Naive thymus-derived CD4-positive, alpha-beta T cell (primary cell): ENCODE measurements at places on chromosomes 7 and 10.

DNA sequence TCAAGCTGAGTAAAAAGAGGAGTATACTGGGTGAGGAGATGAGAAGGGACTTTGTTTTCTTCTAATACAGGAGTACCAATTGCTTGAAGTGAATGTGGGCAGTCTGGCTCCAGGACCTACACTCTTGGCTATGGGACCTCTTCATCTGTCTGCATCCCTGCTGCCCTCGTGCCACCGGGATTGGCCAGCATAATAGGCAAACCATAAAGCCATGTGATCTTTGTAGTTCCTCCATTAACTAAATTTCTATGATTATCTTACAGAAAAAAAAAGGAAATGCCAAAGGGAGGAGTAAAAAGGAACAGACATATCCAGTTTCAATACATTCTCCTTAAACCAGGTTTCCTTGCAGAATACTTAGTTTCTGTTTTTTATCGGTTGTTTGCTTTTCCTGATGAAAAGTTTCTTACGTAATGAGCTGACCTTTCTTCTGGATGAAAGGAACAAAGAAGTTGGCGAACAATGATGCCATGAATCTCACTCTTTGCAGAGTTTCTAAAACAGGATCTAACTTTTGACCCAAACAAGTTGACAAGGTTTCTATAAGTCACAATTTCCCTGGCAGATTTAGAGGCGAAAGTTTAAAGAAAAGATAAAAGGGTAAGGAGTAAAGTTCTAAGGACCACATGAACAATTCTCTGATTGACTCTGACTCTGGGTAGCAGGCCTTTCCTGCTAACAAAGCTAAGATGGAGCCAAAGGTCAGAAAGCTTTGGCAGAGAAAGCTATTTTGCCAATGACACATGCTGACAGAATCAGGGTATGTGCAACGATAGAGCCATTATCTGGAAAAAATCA is 54.1 kb downstream of the LAMB1 start:
- no peaks in the 10 kb centered on the region for H3K27me3 ChIP-seq
- DNase-seq = no peak
- no peak overlapping the region for H3K4me3 ChIP-seq
- H3K4me1 ChIP-seq = no peaks in the 10 kb centered on the region

DNA sequence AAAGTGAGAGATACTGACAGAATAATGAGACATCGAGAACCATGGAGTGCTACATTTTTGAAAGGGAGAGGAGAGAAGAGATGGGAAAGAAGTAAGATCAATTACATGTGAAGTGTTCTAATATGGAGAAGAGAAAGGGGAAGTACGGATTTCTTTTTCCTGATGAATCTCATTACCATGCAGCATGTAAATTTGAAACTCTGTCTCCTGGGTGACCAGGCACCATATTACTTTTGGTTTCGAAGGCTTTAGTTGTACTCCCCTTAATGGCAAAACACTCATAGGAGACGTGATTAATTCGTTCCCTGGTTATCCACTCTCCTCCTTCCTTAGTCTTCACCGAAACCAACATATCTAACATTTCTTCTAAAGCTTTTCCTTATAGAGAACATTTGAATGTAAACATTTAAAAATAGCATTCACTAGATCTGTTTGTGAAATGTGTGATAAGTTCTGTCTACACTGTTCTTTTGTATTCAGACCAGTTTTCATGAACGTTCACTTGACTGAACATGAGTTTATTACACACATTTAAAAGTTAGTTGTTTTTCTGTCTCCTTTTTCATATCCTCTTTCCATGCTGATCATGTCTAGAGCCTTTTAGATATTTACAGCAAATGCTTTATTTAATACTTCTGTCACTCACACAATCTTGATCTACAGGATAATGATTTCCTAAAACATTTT is 80.2 kb upstream of the MSRB2 start:
- H3K36me3 ChIP-seq = no peaks in the 10 kb centered on the region
- DNase-seq = no peak
- H3K27me3 ChIP-seq = no peaks in the 10 kb centered on the region
- no peak overlapping the region for H3K27ac ChIP-seq

DNA sequence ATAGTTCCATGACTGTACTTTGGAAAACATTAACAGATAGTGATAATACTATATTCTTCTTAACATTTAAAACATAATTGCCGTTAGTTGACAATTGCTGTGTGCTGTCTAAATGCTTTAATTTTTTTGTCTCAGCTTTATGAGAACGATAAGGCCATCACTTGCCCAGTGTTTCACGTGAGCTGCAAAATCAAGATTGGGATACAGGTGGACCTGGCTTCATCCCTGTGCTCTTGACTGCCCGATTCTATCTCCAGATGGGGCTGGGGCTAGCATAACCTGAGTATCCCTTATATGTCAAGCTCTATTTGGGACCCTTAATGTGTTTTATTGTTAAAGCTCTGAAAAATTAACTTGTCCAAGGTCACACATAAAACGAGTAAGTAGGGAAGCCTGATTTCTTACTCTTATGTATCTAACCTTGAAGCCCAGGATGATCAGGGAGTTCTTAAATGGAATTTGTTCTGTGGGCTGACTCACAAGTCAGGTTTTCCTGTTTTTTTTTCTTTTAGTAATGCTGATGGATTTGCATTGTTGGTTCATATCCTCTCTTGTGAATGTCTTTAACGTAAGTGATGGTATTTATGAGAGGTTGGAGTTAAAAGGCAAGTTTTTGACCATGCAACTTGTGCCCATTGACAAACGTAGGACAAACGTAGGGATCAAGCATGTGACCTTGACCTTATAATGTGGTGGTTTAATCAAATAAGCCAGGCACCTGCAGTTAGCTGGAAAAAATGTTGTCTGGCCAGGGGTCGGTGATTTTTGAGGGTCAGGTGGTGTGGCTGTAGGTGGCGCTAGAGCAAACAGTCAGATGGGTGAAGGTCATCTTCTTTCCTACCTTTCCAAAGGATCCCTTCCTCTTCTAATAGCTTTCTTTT is 3.6 kb downstream of the PRKAR2B start:
- DNase-seq = no peak
- H3K27me3 ChIP-seq = peaks cover 4% of the 10 kb centered on the region
- H3K4me1 ChIP-seq = peaks cover 4% of the 10 kb centered on the region
- no peak overlapping the region for H3K27ac ChIP-seq

- H3K27me3 ChIP-seq = no peaks in the 10 kb centered on the region
- no peak for DNase-seq
- H3K27ac ChIP-seq = no peak overlapping the region
- no peaks in the 10 kb centered on the region for H3K36me3 ChIP-seq
- H3K4me1 ChIP-seq = no peaks in the 10 kb centered on the region
These were observed 102.9 kb downstream of the PFKFB3 start for GRCh38 chr10:6305401-6306321.

GRCh38 chr10:116099023-116099420 is 174.0 kb downstream of the GFRA1 start:
- H3K4me1 ChIP-seq = no peaks in the 10 kb centered on the region
- no peaks in the 10 kb centered on the region for H3K27me3 ChIP-seq
- H3K4me3 ChIP-seq = no peak overlapping the region
- H3K36me3 ChIP-seq = no peaks in the 10 kb centered on the region
- H3K27ac ChIP-seq = no peak overlapping the region

GRCh38 chr10:123392182-123392963 is 238.2 kb downstream of the BUB3 start:
- H3K36me3 ChIP-seq = no peaks in the 10 kb centered on the region
- no peak overlapping the region for H3K27ac ChIP-seq

GRCh38 chr7:26090927-26091519 is 61.0 kb upstream of the NFE2L3 start:
- peak; percentile 40 for DNase-seq
- peaks cover 20% of the 10 kb centered on the region for H3K4me1 ChIP-seq
- no peaks in the 10 kb centered on the region for H3K27me3 ChIP-seq
- H3K36me3 ChIP-seq = no peaks in the 10 kb centered on the region
- H3K4me3 ChIP-seq = no peak overlapping the region

- no peaks in the 10 kb centered on the region for H3K36me3 ChIP-seq
- H3K27ac ChIP-seq = no peak within 1 kb of the TSS
- no peaks in the 10 kb centered on the region for H3K4me1 ChIP-seq
- H3K27me3 ChIP-seq = no peaks in the 10 kb centered on the region
These were observed at the start of gene GRM3 for GRCh38 chr7:86643561-86644281. TSS of gene GRM3 (plus strand) at chr7:86643909. CDS start at chr7:86765146, 121,237 bp downstream.

GRCh38 chr7:102261451-102261850 is 25.2 kb upstream of the SH2B2 start:
- H3K4me1 ChIP-seq = no peaks in the 10 kb centered on the region
- H3K4me3 ChIP-seq = no peak overlapping the region
- no peak overlapping the region for H3K27ac ChIP-seq
- no peaks in the 10 kb centered on the region for H3K36me3 ChIP-seq

- H3K36me3 ChIP-seq = no peaks in the 10 kb centered on the region
- no peak within 1 kb of the TSS for H3K4me3 ChIP-seq
- H3K27me3 ChIP-seq = no peaks in the 10 kb centered on the region
- DNase-seq = no peak
- no peaks in the 10 kb centered on the region for H3K4me1 ChIP-seq
- no peak within 1 kb of the TSS for H3K27ac ChIP-seq
These were observed at the start of gene PILRA for GRCh38 chr7:100373261-100373831. TSS of gene PILRA (plus strand) at chr7:100373487. CDS start at chr7:100373657, 170 bp downstream.

DNA sequence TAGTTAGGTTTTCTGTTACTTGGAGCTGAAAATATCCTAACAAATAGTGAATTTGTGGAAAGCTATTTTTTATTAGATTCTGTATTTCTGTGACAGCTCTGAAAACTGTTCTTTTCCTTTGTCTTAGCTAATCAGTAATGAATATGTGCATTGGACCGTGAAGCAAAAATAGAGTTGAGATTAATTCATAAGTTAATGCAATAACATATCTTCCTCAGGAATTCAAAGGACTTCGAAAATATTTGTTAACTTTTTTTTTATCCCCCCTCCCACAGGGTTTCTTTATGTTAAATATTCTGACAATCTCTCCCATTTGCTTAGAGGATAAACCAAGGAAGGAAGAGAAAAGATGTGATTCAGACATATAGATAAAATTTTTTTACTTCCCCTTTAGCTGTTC is 101.4 kb downstream of the PODXL start:
- H3K27ac ChIP-seq = no peak overlapping the region
- no peak for DNase-seq
- H3K4me3 ChIP-seq = no peak overlapping the region
- H3K36me3 ChIP-seq = peaks cover 6% of the 10 kb centered on the region
- no peaks in the 10 kb centered on the region for H3K4me1 ChIP-seq
- no peaks in the 10 kb centered on the region for H3K27me3 ChIP-seq

- H3K4me1 ChIP-seq = no peaks in the 10 kb centered on the region
- DNase-seq = no peak
- no peaks in the 10 kb centered on the region for H3K27me3 ChIP-seq
- no peak overlapping the region for H3K27ac ChIP-seq
- no peak overlapping the region for H3K4me3 ChIP-seq
These were observed 230.4 kb downstream of the USP6NL start for GRCh38 chr10:11381023-11381422.

DNA sequence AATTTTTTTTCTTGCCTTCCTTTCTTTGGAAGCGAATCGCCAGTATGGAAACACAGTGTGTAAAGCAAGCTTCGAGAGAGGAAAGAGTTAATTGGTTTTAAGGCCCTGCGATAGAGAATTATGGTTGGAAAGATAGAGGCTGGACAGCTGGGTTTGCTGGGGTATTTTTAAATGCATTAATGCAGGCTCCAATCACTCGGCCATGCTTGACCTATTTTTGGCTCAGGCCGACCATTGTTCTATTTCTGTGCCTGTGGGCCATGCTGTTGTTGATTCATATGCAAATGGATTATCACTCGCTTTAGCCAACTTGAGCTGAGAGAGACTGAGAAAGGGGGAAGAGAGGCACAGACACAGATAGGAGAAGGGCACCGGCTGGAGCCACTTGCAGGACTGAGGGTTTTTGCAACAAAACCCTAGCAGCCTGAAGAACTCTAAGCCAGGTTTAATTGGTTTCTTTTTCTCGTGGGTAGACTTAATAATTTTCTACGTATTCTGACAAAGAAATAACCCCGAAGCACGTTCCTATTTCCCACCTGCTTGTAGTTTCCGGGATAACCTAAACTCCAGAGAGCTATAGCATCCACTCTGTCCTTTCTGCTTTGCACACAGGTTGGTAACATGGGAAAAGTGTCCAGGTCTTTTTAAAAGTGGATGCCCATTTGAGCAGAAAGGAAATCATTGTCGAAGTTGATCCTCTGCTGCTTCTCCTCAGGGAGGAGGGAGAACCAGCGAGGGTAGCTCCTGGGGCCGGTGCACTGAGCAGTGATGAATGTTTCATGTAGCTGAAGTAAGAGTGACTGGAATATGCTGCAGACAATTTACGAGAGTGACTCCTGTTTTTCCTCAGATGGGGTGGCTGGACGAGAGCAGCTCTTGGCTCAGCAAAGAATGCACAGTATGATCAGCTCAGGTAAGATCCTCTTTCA is at the start of gene HDAC9:
TSS of gene HDAC9 (plus strand) at position 338 of the 929 bp plus-strand sequence. CDS start at position 892, 554 bp downstream.
- H3K36me3 ChIP-seq = no peaks in the 10 kb centered on the region
- DNase-seq = no peak
- H3K27me3 ChIP-seq = no peaks in the 10 kb centered on the region
- H3K4me1 ChIP-seq = peaks cover 4% of the 10 kb centered on the region

DNA sequence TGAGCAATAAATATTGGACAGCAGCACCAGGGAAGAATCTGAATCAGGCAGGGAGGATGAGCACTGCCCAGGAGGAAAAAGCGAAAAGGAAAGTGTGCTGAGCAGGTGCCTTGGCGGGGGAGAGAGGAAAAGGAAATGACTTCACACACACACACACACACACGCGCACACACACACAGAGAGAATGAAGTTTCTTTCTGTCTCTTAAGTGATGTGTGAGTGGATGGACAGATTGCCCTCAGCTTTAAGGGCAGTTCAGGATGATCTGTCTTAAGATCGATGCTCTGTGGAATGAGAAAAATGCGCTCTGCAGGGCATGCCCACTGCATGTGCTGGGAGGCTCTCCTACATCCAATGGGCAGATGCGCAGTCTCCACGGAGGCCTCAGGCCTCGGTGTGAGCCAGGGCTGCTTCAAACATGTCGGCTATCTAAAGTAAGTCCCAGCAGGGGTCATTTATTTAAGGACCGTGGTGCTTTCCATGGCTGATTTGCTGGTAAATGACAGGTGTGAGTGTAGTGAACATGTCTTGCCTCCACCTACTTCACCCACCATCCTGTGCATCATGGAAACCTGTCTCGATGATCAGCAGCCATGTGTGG is 2.5 kb upstream of the ACBD5 start:
- H3K4me3 ChIP-seq = peak overlapping the region; percentile 80
- H3K36me3 ChIP-seq = no peaks in the 10 kb centered on the region
- peak overlapping the region; percentile 93 for H3K27ac ChIP-seq
- peak; percentile 76 for DNase-seq
- H3K4me1 ChIP-seq = peaks cover 8% of the 10 kb centered on the region
- H3K27me3 ChIP-seq = no peaks in the 10 kb centered on the region

GRCh38 chr7:133056370-133057238 is 25.3 kb downstream of the CHCHD3 start:
- no peaks in the 10 kb centered on the region for H3K4me1 ChIP-seq
- H3K4me3 ChIP-seq = no peak overlapping the region
- DNase-seq = no peak
- H3K27ac ChIP-seq = no peak overlapping the region
- H3K36me3 ChIP-seq = no peaks in the 10 kb centered on the region
- H3K27me3 ChIP-seq = no peaks in the 10 kb centered on the region

- no peaks in the 10 kb centered on the region for H3K27me3 ChIP-seq
- no peak for DNase-seq
- H3K36me3 ChIP-seq = no peaks in the 10 kb centered on the region
- no peak overlapping the region for H3K27ac ChIP-seq
- no peaks in the 10 kb centered on the region for H3K4me1 ChIP-seq
These were observed 357.6 kb upstream of the PCDH15 start for GRCh38 chr10:55158633-55159032.
